ENCODE measurements at places on chromosomes 3 and 15. TPM values are rescaled to one million over a fixed set of nuclear protein-coding genes. Genes with fewer than 3 reads are reported as not detected.

The NOX5 gene
- 0.77 TPM for total RNA-seq

The SLC41A3 gene
- 37.8 TPM for total RNA-seq

The GOLGA6D gene
- not detected for total RNA-seq

The SMCO1 gene
- not detected for total RNA-seq

The CAV3 gene
- total RNA-seq = not detected

The ANKUB1 gene
- total RNA-seq = 6.7 TPM

The SCAANT1 gene
- not detected for total RNA-seq

The TRH gene
- not detected for total RNA-seq

The ARGFX gene
- total RNA-seq = not detected

The LRIG1 gene
- total RNA-seq = 59.3 TPM

The CCR8 gene
- not detected for total RNA-seq

The GP9 gene
- total RNA-seq = 3.0 TPM

The EXD1 gene
- not detected for total RNA-seq

The SI gene
- total RNA-seq = not detected

The SOX2 gene
- total RNA-seq = 16.4 TPM

The MINAR1 gene
- total RNA-seq = 0.37 TPM

The CHST13 gene
- 0.74 TPM for total RNA-seq

The RLBP1 gene
- not detected for total RNA-seq

The AHSG gene
- total RNA-seq = 0.20 TPM

The SCN11A gene
- total RNA-seq = 0.60 TPM

The EBLN2 gene
- 3.8 TPM for total RNA-seq

The CCDC39 gene
- total RNA-seq = 5.1 TPM

The SNAP23 gene
- total RNA-seq = 59.3 TPM

The EFL1 gene
- 14.4 TPM for total RNA-seq

The SLC26A6 gene
- total RNA-seq = 24.5 TPM

The RTP1 gene
- total RNA-seq = not detected

The ADAMTSL3 gene
- 58.2 TPM for total RNA-seq

The SAMMSON gene
- not detected for total RNA-seq

The PLXNA1 gene
- total RNA-seq = 51.7 TPM

The KBTBD13 gene
- total RNA-seq = 0.21 TPM

The C3orf20 gene
- total RNA-seq = 0.14 TPM

The ITIH1 gene
- 0.34 TPM for total RNA-seq

The TIGIT gene
- total RNA-seq = 0.67 TPM

The MUC13 gene
- not detected for total RNA-seq

The SPTSSB gene
- total RNA-seq = 0.23 TPM

The ITIH3 gene
- 2.6 TPM for total RNA-seq

The GOLGA8T gene
- not detected for total RNA-seq

The PRR20G gene
- not detected for total RNA-seq

The SLC51A gene
- total RNA-seq = 2.8 TPM

The CATSPER2 gene
- total RNA-seq = 1.8 TPM

The TERC gene
- 45.7 TPM for total RNA-seq

The IL5RA gene
- total RNA-seq = 23.3 TPM

The SEC22C gene
- 35.1 TPM for total RNA-seq

The ADGRG7 gene
- not detected for total RNA-seq

The MCTP2 gene
- total RNA-seq = 34.9 TPM

The ELL3 gene
- total RNA-seq = 4.8 TPM

The SACM1L gene
- 53.3 TPM for total RNA-seq

Data from lung (tissue), 17 donors.